Cardiac muscle cell (in vitro differentiated cells and primary cell): ENCODE measurements at places on chromosomes 2 and 18. TPM values are rescaled to one million over a fixed set of nuclear protein-coding genes. Genes with fewer than 3 reads are reported as not detected.

DNA sequence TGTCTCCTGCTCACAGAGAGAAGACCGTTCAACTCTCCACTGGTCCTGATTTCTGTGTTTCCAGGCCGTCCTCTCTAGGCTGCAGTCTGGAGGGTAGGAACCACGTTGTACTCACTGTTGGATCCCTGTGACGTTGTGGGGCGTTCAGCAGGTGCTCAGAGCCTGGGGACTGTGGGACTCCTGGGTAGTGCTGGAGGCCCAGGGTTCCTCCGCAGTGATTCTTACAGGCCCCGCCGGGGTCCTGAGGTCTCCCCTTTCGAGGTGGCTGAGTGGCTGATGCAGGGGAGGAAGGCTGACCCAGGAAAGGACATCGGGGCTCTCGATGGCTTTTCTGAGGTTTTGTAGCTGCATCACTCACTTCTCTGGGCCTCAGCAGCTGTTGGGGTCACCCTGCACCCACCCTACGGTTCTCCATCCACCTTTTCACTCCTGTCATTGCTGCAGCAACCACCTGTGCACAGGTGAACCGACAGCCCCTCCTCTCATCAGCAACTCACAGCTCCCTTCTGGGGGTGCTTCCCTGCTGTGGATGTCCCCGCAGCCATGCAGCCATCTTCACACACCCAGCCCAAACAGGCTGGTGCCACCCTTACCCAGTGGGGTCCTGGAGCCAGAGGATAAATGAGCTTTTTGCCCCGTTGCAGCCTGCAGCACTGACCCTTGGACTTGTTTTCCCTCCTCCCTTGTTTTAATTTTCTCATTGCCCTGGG lies 169.6 kb upstream of the HDAC4 start:
- no peak for DNase-seq

DNA sequence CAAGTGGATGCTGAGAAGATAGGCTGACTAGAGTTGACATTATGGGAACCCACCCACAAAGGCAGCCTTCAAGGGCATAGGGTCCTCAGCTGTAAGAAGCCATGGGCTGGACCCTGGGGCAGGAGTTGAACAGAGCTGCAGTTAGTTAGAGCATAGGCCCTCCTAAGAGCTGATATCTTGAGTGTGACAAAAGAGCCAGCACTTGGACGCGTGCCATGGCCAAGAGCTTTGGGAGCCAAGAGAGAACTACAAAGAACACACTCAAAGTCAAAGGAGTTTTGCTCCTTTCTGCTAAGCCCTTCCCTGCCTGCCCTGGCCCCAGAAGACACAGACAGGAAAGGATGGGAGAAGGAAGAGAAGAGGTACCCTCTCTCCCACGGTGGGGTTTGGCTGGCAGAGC lies 29.9 kb upstream of the AGAP1 start:
- peak; percentile 66 for DNase-seq

ASB18 gene
- total RNA-seq, result 0.07 TPM in 1 of 2 replicates, not detected in the other

DNA sequence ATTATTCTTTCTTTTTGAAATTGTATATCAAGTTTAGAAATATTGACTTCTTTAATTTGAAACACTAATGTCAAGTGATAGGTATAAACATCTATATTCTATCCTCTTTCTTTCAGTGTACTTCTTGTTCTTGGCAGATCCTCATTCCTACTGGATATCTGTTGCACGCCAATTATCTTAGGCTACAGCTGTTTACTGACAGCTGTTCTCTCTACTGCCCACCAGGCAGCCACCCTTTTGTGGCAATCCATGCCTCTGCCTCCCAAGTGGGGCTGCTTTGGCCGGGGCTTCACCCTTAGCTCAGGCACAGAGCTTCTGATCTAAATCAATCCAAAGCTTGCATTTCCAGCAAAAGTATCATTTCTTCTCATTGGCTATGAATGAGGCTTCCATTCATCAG lies 50.6 kb upstream of the ITSN2 start:
- DNase-seq, result no peak

- peak; percentile 15 for DNase-seq
Observed at GRCh38 chr2:119383410-119384140, 16.8 kb downstream of the DBI start.

RMDN2 gene
- total RNA-seq, result 3.0 and 4.2 TPM in 2 replicates

DNA sequence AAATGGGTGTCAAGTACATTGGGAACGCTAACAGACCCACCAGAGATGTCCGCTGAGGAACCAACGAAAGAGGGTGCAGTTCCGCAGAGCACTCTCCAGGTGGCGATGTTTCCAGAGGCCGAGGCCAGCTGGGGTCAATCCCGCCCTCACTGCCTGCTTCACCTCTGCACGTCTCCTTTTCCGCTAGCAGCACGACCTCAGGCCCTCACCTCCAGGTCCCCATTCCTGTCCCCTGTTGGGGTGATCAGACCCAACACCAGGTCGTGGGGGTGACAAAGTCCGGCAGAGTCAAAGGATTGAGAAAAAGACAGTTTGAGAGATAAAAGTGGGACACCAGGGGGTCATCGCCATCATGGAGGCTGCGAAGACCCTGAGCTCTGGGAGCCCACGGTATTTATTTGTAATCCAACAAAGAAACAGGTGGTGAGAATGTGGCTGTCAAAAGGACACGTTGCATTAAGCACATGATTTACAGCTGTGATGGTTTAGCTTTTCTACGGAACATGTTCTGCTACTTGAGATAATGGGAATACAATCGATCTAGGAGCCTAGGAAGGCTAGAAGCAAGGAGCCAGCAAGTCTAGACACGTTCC lies 27.3 kb downstream of the ZAP70 start:
- DNase-seq, result peak; percentile 63

DNA sequence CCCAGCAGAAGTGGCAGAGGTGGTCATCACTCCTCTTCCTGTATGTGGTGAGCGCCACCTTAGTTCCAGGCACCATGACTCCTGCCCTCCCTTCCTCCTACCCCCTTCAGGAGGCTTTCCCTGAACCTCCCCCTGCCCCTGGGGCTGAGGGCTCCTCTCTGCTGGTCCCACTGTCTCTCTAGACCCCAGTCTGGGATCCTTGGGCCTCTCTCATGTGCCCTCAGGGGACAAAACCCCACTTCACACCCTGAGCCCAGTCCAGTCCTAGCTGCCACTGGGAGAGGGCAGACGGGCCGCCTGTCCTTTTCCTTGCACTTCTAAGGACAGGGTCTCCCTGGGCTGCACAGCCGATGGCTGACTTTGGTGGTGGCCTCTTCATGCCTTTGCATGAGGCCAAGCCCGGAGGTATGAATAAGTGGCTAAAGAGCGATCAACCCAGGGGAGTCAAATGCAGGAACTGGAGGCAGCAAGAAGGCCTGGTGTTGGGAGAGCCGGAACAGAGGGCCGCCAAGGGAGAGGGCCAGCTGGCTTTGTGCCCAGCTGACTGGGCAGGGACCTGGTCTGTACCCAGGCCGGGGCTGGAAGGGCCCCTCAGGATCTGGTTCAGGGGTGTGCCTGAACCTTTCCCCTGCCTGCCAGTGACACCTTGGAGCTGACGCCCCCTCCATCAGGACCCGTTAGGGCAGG lies 29.5 kb downstream of the GLI2 start:
- DNase-seq, result peak; percentile 84

RESP18 gene
- not detected in 2 replicates for total RNA-seq

DNA sequence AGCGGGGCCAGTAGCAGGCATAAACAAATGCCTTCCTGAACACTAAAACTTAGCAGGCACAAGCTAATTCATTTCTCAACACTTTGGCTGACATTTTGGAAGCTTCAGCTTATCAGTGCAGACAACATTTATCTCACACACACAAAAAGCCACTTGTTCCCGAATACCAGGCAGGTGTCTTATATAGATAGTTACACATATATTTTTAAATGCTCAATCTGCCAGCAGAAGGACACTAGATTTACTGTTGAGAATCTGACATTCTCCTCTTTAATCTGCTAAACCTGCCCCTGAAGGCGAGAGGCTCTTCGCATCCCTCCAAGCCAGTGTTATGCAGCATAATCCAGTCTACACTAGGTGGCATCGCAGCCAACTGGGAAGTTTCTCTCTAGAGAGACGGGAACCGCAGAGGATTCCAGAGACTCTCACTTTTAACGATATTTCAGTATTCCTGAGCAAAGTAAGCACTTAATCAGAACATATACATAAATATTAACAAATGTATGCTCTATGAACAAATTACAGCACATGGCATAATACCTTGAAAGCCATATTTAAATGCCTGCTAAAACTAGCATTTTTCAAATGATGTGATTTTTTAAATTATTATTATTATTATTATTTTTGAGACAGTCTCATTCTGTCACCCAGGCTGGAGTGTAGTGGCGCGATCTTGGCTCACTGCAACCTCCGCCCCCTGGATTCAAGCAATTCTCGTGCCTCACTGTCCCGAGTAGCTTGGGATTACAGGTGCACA lies 90.2 kb upstream of the SCG2 start:
- peak; percentile 74 for DNase-seq

MC4R gene
- 0.21 and 0.54 TPM in 2 replicates for total RNA-seq

DNA sequence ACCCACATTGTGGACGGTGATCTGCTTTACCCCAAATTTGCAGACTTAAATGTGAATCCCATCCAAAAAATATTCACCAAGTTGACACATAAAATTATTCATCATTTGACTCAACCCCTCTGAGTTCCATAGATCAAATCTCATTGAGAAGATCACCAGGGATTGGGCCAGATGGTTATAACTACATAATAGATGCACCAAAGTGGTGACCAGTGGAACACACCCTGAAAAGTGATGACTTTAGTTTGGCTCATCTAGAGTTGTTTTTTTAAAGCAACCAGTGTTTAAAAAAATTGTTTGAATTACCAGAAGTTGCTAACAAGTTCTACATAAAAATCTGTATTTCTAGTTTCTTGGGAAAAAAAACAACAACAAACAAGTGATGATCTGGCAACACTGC lies 155.0 kb downstream of the PLCL1 start:
- no peak for DNase-seq

DNA sequence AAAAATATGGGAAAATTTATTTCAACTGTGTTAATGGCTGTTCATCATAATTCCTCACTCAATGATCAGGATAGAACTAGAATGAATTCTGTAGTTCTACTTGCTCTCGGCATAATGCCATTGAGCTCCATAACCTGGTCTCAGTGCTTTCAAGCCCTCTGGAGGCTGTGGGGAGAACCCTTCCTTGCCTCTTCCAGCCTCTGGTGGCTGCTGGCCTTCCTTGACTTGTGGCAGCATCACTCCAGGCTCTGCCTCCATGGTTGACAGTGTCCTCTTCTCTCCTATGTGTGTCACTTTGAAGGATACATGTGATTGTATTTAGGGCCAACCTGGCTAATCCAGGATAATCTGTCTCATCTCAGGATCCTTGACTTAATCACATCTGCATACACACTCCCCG lies 26.9 kb upstream of the CABYR start:
- DNase-seq, result no peak

EIF5B gene
- total RNA-seq, result 13.4 and 14.5 TPM in 2 replicates

DNA sequence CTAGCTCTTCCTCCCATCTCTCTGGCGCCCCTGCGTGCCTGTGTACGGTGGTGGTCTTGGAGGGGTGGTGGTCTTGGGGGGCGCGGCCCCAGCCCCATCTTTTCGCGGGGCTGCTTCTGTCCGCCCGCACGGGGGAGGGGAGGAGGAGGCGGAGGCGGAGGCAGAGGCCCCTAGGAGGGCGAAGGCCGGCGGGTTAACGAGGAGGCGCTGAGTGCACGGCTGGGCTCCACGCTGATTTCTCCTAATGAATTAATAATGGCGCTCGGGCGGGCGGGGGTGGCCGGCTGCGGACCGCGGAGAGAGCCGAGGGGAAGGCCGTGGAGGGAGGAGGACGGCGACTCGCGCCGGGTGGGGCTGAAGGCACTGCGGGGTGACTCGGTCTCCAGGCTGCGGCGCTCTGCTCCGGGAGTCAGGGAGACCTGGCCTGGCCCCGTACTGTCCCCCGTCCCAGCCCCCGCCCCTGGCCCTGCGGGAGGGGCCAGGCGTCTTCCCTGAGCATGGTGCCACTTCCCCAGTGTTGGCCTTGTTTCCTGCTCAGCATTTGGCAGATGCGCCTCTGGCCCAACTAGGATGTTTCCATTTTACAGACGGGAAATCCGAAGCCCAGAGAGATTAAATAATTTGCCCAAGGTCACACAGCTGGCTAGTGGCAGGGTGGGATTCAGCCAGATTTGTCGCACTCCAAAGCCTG lies 6.0 kb downstream of the GAREM2 start:
- DNase-seq, result peak; percentile 26

DNA sequence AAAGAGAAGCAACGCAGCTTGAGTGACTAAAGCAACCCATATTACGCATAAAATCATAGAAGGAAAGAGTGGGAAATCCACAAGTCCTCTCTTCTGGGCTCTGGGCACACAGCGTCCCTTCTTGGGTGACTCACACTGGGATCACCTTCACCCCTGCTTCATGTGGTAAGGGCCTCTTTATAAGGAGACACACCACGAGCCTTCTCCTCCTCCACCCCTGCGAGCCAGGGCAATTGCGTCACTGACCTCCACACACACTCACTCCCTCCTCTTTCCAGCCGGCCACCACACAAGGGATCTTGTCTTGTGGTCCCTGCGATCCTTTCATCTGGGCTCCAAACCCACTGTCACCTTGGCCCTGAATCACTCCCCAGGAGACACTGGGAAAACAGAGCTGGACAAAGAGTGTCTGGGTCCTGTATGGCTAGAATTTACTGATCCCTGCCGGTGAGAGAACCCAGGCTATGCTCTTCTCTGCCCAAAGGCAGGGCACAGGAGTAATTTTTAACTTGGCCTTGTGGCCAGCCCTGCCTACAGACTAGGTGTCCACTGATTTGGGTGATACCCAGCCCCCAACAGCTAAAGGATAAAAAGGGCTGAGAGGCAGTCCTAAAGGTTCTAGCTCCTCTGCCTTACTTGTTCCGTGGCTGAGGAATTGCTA lies 35.3 kb downstream of the NHEJ1 start:
- DNase-seq, result peak; percentile 96
